Cardiac muscle cell (in vitro differentiated cells and primary cell): ENCODE measurements at places on chromosomes 11 and 22. TPM values are rescaled to one million over a fixed set of nuclear protein-coding genes. Genes with fewer than 3 reads are reported as not detected.

The SUSD2 gene
- 2.2 and 2.6 TPM in 2 replicates for total RNA-seq

DNA sequence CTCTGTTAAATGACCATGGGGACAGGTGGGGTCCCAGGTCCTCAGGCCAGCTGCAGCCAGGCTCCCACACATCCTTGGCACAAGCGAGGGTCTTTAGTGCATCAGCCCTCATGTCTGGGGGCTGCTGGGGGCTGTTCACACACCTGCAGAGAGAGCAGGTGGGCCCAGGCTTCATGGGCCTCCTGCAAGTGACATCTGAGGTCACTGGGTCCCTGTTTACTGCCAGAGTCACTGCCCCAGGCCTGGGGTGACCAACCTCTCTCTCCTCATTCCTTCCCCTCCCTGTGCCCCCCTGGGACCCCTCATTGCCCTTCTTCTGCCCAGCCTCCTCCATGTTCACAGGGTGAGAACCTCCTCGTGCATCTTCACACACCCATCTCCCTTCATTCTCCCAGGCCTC is 92.4 kb downstream of the RTL6 start:
- no peak for DNase-seq

- DNase-seq, result no peak
Observed at GRCh38 chr11:57376095-57377090, 4.6 kb downstream of the PRG3 start.

DNA sequence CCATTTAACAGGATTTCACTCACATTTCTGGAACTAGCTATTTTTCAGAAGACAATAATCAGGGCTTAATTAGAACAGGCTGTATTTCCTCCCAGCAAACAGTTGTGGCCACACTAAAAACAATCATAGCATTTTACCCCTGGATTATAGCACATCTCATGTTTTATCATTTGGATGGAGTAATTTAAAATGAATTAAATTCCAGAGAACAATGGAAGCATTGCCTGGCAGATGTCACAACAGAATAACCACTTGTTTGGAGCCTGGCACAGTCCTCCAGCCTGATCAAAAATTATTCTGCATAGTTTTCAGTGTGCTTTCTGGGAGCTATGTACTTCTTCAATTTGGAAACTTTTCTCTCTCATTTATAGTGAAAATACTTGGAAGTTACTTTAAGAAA is 9.2 kb downstream of the PRSS23 start:
- DNase-seq, result no peak

The HTATIP2 gene
- total RNA-seq, result 3.4 and 4.9 TPM in 2 replicates

DNA sequence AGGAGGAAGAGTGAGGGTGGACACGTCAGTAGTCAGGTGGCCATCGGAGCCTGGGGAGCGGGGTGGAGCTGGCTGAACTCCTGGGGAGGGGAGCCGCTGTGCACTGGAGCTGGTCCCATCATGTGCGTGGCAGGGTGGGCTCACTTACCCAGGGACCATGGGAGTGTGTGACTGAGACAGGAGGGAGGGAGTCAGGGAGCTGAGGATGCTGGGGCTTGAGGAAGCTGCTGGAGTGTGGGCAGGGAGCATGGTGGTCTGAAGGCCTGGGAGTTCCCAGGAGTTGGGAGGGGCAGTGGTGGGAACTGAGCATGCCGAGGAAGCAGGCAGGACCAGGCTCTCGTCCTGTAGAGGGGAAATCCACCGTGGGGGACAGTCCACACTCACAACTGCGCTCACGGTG is 18.0 kb downstream of the CLDN5 start:
- DNase-seq, result no peak
